ENCODE measurements at places on chromosomes 1 and 21. TPM values are rescaled to one million over a fixed set of nuclear protein-coding genes. Genes with fewer than 3 reads are reported as not detected.

DNA sequence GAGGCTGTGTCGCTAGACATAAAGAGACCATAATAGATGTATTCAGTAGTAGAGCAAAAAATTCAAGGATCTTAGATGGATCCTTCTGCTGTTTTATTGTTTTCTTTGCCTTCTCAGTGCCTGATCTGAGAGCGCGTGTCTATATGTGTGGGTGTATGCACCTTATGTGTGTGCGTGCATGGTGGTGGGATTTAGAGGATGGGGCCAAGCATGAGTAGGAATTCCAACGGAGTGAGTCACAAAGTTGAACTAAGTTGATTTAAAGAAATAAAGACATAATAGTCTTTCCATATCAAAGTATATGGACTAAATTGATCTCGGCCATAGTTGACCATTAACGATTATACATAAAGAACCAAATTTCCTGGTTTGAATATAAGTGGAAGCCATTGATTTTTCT lies 178.7 kb downstream of the CYYR1 start:
- H3K27me3 ChIP-seq: no peaks in the 10 kb centered on the region
- no peak overlapping the region for H3K27ac ChIP-seq
- H3K4me1 ChIP-seq: no peaks in the 10 kb centered on the region
- H3K36me3 ChIP-seq: no peaks in the 10 kb centered on the region

- no peaks in the 10 kb centered on the region for H3K36me3 ChIP-seq
- H3K4me3 ChIP-seq: peak overlapping the region; percentile 73
- peaks cover 20% of the 10 kb centered on the region for H3K4me1 ChIP-seq
- peak overlapping the region; percentile 95 for H3K27ac ChIP-seq
- DNase-seq: no peak
Measured at GRCh38 chr1:174158767-174159251, 511 bp upstream of the RABGAP1L start.

Gene PIGR
- total RNA-seq: not detected

DNA sequence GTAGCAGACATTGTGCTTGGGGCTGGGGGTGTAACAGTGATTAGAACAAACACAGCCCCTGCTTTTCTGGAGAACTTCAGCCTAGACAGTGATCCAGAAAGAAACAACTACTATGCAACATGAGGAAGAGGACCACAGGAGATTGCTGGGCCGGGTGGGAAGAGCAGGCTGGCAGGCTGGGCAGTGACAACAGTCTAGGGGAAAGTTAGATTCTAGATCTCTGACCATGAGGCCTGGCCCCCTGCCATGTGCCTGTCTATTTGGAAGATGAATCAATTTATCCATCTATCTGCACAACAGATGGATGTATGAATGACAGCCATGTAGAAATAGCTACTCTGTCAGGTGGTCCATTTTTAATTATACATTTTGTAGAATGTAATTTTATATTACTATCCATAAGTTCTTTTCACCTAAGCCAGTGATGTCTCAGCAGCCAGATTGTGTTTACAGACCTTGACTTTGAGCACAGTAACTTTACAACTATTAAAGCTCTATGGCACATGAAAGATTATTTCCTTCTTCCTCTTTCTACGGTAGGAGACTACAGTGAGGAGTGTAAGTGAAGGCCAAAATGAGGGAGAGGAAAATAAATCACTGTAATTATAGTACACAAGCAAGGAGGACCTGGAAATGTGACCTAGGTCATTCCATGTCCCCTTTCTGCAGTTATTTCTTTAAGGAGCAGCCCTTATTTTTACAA lies 15.5 kb downstream of the CLIC6 start:
- no peak overlapping the region for H3K27ac ChIP-seq
- no peak for DNase-seq
- no peak overlapping the region for H3K4me3 ChIP-seq

- no peak overlapping the region for H3K4me3 ChIP-seq
- no peak for DNase-seq
- H3K4me1 ChIP-seq: no peaks in the 10 kb centered on the region
- no peaks in the 10 kb centered on the region for H3K27me3 ChIP-seq
Measured at GRCh38 chr21:46011267-46011967, 29.8 kb downstream of the COL6A1 start.

- H3K27ac ChIP-seq: no peak overlapping the region
- no peak overlapping the region for H3K4me3 ChIP-seq
- no peaks in the 10 kb centered on the region for H3K36me3 ChIP-seq
- no peaks in the 10 kb centered on the region for H3K27me3 ChIP-seq
- H3K4me1 ChIP-seq: no peaks in the 10 kb centered on the region
- DNase-seq: no peak
Measured at GRCh38 chr1:21896026-21896425, 41.1 kb downstream of the HSPG2 start.

Gene NTMT2
- total RNA-seq: not detected

DNA sequence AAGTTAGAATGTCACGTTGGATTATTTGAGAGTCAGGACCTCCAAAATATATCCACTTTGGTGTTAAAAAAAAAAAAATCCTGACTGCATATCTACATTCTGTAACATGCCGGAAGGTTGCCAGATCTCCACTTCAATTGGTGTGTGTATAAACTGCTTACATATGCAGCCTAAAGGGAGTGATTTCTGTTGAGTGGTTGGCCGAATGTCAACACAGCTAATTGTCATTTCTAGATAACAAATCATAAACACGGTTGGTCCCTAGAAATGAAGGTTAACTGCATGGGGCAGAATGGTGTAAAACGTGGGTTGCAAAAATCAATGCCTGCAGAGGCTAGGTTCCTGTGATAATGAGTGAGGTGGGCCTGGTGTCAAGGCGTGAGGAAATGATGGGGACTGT lies 15.0 kb upstream of the ROR1 start:
- H3K27me3 ChIP-seq: no peaks in the 10 kb centered on the region
- no peak for DNase-seq
- H3K27ac ChIP-seq: no peak overlapping the region
- no peaks in the 10 kb centered on the region for H3K4me1 ChIP-seq

DNA sequence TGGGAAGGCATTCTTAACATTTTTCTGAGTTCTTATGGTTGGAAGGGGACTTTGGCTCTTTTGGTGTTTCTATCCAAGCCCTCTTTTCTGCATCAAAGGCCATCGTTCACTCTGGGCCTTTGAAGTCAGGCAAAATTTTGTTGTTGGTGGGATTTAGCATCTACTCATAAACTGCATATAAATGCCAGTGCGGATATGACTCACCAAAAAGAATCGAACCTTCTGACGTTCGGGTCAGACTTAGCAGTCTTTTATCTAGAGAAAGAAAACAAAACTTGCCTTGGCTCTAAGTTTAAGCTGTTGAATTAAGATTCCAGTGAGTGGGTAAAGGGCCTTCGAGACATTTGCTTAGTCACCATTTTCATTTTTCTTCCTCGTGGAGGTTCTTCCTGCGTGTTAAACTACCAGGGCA lies 51.4 kb downstream of the EVA1C start:
- H3K36me3 ChIP-seq: peaks cover 12% of the 10 kb centered on the region
- DNase-seq: no peak
- no peak overlapping the region for H3K4me3 ChIP-seq

DNA sequence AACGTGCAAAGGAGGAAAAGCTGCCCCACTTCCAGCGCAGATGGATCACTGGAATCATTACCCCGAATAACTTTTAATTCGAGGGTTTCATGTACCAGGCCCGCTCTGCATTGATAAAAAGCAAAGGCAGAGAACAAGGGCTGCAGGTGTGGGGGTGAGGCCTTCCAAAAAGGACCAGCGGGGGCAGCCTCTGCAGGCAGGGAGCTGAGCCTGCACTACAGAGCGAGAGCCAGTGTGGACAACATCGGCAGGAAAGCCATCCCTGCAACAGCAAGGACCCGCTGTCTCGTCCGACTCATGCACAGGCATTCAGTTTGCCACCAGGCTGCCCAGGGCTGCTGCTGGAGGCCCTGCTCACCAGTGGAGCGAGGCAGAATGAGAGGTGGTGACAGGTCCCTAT lies 27.1 kb upstream of the AJAP1 start:
- no peak for DNase-seq
- no peaks in the 10 kb centered on the region for H3K4me1 ChIP-seq
- H3K36me3 ChIP-seq: no peaks in the 10 kb centered on the region
- H3K27me3 ChIP-seq: peaks cover 2% of the 10 kb centered on the region
- no peak overlapping the region for H3K27ac ChIP-seq

DNA sequence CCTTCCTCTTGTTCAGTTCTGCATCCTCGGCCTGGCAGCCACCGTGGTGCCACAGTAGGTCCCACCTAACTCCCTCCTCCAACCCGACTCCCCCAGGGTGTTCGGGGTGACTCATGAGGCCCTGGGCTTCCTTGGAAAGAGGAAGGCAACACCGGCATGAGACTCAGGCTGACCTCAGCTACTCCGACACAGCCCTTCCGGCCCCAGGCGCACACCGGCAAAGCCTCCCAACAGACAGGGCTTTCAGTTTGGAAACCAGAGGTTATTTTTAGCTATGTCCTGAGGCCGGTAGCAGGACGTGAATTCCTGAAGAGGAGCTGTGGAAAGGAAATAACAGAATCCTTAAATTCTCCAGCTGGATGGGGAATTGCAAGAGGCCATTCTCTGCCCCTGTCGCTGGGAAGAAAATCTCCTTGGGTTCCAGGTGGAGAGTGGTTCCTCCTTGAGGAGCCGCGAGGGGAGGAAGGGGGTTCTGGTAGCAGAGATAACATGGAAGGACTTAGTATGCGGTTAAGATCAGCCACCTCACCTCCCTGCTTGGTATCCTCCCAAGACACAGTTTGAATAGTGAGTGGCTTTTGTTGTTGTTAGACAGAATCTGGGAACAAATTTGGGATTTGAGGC lies 24.4 kb downstream of the PLXNA2 start:
- H3K4me3 ChIP-seq: no peak overlapping the region
- H3K36me3 ChIP-seq: no peaks in the 10 kb centered on the region
- DNase-seq: no peak

GRCh38 chr1:187692799-187693198 lies 864.0 kb downstream of the PLA2G4A start:
- no peak for DNase-seq
- no peaks in the 10 kb centered on the region for H3K27me3 ChIP-seq
- H3K36me3 ChIP-seq: no peaks in the 10 kb centered on the region

DNA sequence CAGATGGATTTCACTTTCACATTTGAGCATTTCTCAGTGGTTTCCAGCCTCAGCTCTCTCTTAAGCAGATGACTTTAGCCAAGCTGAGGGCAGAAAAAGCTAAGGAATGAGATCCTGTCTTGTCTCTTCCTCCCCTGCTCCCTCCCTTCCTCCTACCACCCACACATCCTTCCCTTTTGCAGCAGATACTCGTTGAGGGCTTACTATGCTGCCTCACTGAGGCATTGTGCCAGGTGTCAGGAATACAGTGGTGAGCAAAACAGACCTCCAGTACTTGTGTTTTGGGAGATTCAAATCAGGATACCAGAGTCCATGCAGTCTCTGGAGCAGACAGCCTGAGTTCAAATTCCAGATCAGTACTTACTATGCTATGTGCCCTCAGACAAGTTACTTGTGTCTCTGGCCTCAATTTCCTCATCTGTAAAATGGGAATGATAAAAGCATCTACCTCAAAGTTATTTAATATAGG lies 43.2 kb downstream of the KIF26B start:
- DNase-seq: no peak
- H3K4me1 ChIP-seq: no peaks in the 10 kb centered on the region
- H3K36me3 ChIP-seq: no peaks in the 10 kb centered on the region

- no peak overlapping the region for H3K27ac ChIP-seq
- H3K4me1 ChIP-seq: no peaks in the 10 kb centered on the region
- H3K4me3 ChIP-seq: no peak overlapping the region
- DNase-seq: no peak
Measured at GRCh38 chr1:85638412-85638811, 57.9 kb downstream of the CCN1 start.

DNA sequence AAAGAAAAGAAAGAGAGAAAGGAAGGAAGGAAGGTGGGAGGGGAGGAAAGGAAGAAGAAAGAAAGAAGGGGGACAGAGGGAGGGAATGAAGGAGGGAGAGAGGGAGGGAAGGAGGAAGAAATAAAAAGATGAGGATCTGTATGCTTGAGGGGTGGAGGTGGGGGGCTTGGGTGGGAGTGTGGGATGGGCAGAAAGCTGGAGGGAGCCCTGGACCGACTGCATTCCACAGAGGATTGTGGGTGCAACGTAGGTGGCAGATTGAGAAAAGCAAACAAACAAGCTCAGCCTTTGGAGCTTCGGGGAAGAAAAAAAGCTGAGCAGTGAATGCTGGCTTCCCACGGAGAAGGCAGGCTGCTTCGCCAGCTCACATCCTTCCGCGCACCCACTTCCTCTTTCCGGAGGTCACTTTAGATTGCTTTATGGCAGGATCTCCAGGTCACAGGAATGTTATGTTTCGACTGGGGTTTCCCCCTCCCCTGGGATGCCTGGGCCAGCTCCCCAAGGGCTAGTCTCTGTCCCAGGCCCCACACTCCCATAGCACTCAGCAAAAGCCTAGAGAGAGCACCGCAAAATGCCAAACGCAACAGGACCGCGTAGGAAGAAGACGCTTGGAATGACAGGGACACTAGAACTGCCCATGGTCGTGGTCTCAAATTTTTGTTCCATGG lies 20.7 kb upstream of the LGALS8 start:
- H3K4me1 ChIP-seq: peaks cover 9% of the 10 kb centered on the region
- H3K36me3 ChIP-seq: no peaks in the 10 kb centered on the region

Gene LIN9
- 1.3 TPM for total RNA-seq

DNA sequence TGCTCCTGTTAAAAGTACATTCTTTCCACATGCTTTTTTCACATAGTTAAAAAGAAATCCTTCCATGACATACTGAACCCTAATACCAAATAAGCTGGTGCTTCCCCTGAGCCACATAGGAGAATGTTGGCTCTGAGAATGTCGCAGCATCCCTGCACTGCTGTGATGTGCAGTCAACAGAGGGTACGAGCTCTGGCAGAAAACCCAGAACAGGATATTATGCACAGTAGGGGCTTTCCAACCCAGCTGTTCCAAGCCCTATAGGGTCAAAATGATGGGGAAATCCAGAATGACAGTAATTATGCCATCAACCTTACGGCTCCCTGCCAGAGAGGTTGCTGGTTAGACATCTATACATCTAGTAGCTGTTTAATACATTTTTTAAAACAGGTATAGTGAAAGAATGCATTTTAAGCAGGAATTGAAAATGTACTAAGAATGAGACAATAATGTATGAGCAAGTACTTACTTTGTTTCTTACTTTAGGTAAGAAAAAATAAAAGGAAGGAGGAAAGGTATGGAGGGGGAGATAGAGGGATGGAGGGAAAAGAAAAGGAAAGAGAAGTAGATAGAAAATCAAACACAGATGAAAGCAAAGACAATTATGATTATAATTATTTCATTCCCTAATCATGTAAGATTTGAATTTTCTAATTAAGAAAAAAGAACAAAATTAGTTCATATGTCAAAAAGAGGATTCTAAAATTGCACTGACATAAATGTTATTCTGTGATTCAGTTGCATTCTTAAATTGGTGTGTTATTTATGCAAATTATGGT lies 126.0 kb downstream of the NR5A2 start:
- H3K4me1 ChIP-seq: peaks cover 20% of the 10 kb centered on the region
- no peaks in the 10 kb centered on the region for H3K36me3 ChIP-seq
- no peaks in the 10 kb centered on the region for H3K27me3 ChIP-seq
- H3K27ac ChIP-seq: peak overlapping the region; percentile 50
- no peak overlapping the region for H3K4me3 ChIP-seq

Gene LENEP
- total RNA-seq: not detected

- H3K4me1 ChIP-seq: peaks cover 25% of the 10 kb centered on the region
- no peak overlapping the region for H3K27ac ChIP-seq
- H3K27me3 ChIP-seq: no peaks in the 10 kb centered on the region
- no peak for DNase-seq
- H3K36me3 ChIP-seq: no peaks in the 10 kb centered on the region
Measured at GRCh38 chr1:116871779-116872146, 38.0 kb upstream of the PTGFRN start.

Gene CDA
- 0.50 TPM for total RNA-seq
